ENCODE measurements at places on chromosomes 3 and 15.

GRCh38 chr3:23105048-23105447, 98.1 kb upstream of the UBE2E2 start:
- no peak for DNase-seq

DNA sequence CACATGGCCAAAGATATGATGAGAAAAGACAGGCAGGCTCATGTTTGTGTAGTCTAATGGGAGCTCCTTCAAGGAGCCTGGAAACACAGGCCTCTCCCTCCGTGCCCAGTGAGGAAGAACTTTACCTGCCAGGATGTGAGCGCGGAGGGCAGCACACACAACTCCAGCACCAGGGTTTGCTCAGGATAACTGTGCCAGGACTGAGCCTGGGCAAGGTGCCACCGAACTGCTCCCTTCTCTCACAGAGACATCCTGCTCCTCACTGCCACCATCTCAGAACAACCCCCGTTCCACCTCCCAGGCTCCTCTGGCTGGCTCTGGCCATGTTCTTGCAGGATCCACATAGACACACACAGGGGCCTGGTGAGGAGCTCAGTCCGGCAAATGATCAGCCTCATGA, 87.4 kb downstream of the NUP210 start:
- DNase-seq = no peak

DNA sequence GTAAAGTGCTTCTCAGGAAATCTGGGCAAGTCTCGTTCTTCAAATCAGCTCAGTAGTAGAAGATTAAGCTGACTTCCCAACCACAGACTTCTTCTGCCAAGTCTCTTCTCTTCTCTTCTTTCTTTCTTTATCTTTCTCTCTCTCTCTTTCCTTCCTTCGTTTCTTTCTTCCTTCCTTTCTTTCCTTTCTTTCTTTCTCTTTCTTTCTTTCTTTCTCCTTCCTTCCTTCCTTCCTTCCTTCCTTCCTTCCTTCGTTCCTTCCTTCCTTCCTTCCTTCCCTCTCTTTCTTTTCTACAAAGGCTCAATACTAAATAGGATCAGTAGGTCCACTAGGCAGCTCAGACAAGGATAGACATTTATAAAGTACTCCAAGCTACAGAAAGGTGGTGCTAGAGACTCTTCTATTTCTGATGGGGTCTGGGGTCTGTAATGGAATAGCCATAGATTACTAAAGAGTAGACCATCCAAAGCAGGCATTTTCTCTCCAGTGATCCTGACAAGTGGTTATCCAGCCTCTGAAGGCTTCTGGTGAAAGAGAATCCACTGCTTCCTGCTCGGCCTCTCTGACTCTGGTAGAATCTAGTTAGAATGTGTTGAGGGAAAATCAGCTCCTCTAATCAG, 100.8 kb downstream of the TPRG1 start:
- DNase-seq = no peak

DNA sequence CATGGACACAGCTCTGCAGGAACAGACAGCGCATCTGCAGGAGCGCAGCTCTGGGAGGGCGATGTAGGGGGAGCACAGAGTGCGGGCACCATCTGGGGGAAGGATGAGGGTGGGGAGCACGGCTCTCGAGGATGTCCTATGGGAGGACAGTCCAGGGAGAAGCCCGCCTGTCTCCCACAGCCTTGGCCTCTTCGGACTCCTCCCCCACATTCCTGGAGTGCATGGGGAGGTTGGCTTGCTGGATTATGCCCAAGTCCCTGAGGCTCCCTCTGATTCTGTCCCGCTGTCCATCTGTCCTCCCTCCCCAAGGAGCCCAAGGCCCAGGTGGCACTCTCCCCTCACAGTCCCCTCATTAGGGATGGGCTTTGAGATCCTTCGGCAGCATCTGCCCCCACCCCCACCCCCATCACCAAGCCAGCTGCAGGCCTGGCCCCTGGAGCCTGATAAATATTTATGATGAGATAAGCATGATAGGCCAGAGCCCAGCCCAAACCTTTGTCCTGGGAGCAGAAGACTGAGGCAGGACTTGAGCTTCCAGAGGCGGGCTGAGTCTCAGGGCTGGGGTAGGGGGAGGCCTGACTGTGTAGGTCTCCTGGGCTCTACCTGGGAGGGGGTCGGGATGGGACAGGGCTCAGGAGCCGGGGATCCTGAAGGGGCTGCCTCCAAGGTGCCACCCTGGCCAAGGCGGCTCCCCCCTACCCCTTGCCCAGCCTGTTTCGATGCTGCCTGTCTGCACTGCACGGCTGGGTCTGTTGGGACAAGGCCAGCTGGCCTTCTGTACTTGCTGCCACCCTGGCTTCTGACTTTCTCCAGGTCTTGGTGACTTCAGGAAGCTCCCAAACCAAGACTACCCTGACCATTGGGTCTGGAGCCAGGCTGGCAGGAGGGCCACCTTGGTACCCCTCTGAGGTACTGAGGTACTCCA, 28.6 kb upstream of the SEMA3F start:
- DNase-seq = no peak

DNA sequence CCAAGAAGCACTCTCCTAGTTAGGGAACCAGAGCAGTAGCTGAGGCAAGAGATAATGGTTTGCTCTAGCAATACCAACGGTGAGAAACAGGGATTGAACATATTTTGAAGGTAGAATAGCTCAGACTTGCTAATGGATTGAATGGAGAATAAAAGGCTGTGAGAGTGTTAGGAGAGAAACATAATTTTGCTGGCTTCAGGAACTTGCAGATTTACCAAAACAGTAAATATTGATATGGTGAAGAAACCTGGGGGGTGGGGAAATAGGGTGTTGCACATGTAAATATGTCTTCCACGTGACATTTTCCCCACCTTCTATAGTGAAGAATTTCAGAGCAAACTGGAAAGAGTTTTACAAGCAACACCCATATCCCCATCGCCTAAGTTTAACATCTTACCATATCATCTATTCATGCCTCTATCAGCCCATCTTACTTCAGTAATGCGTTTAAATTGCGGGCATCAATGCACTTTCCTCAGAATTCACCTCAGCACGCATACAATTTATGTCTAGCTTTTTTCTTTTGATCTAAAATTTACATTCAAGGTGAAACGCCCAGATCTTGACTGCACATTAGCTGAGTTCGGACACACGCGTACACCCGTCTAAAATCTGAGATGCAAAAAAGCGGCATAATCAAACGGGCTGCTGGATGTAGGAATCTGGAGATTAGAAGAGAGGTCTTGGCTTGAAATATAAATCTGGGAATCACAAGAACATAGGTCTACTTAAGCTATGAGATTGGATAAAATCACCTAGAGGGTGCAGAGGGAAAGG, 891 bp upstream of the NR1D2 start:
- no peak for DNase-seq

- DNase-seq = no peak
These were observed 11.7 kb downstream of the RIOX2 start for GRCh38 chr3:97960551-97960950.

- no peak for DNase-seq
These were observed 9.0 kb downstream of the FGD5 start for GRCh38 chr3:14827776-14828175.

DNA sequence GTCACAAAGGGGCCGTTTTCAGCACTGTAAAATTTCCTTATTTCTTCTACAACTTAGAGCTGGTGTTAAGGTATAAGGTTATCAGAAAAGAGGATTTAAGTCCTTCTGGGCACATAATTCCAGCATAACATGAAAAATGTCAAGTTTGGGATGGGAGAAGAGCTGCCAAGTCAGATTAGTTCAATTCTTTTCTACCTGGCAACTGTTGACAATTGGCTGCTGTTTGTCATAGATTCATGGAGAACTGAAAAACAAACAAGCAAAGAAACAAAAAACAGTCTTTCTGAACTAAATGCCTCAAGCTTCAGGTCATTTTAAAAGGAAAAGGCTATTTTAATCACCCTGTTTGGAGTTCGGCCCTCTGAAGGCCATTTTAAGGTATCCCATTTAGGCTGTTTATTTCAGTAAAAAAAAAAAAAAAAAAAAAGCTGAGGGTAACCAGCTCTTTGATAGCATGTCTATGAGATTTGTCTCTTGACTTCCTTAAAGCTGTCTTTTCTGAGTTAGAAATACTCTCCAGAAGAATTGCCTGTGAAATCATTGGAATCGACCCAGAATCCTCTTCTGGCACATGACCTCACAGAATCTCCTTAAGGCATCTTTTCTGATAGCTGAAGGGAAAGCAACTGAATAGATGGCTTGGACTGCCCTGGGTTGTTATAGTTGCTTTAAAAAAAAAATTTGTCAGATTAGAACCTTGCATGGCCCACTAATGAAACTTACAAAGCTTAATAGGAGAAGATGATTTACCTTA, 173.3 kb downstream of the SEMA6D start:
- no peak for DNase-seq

DNA sequence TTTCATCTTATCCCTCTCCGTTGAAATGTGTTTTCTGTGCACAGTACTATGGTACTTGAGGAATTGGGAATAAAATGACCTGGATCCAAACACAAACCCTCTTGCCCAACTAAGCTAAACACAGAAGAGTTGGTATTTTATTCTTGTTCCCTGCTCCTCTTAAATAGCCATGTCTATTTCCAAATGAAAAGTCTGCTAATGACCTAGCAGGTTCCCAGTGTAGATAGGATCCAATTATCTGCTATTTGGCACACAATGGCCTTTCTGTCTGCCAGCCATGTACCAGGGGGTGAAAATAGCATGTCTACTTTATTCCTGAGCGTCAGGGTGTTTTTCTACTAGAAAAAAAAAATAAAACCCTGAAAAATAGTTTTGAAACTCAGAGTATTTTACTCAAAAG, 657.0 kb upstream of the NAALADL2 start:
- no peak for DNase-seq

DNA sequence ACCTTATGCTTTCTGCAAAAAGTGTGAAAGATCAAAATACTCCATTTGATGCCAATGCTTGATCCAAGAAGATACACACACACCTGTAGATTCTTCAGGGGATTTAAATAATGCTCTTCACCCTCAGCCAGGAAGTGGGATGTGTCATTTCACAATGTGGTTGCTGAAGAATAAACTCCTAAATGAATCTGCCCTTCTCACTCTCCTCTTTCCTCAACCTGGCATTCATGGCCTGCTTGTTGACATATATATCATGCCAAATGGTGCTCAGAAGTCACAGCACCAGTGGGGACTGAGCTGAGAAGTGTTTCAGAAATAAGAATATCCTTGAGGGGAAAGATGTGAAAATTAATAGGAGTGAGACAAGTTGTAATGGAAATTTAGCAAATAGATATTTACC, 146.6 kb upstream of the ARHGEF26 start:
- no peak for DNase-seq

DNA sequence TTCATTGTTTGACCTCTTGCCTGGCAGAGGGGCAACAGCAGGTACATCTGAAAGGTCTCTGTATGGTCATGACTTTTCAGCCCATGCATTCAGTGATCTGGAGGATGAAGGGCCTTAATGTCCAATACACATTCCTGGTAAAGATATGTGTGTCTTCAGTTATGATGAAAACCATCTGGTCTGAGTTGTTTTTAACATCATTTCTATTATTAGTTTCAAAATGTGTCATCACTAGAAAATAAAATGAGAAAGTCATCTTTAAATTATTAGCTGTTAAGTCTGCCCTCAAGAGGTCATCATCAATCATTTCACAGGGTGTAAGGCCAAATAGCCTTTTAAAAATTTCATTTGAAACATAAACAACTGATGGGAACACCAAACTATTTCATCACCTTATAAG, 92.1 kb upstream of the PLSCR4 start:
- no peak for DNase-seq

- no peak for DNase-seq
These were observed 50.1 kb upstream of the UBE2E2 start for GRCh38 chr3:23152989-23153388.
